ENCODE measurements at places on chromosomes 2 and 18.

- no peak for DNase-seq
These were observed 45.3 kb upstream of the TANC1 start for GRCh38 chr2:158923180-158923594.

DNA sequence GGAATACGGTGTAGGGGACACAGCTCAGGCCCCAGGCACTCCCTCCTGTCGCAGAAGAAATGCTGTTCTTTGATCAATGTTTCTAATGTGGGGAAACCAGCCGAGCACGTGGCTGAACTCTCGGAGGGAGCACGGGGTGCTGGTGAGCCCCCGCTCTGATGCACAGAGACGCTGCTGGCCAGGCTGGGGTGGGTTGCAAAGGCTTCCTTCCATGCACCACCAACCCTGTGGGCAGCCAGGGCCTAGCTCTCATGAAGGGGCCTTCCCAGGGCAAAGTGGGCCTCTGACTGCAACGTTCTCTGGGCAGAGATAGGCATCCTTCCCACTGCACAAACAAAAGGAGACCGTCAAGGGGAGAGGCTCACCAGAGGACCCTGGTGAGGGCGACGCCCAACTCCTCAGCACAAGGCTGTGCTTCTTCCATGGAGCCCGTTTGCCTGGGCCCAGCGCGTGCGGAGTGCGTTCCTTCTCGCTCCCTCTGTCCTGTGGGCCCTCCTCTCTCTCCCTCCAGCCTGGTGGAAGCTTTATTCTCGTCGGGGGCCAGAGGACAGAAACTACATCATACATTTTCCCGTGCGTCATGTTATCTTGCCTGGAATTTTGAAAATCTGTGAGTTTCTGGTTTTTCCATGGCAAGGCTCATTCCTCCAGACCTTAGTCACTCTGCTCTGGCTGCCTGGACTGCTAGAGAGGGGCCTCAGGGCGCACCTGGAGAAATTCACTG lies 61.1 kb upstream of the SP3 start:
- no peak for DNase-seq

- DNase-seq: no peak
These were observed 280.6 kb downstream of the NCKAP5 start for GRCh38 chr2:133287709-133288108.

- no peak for DNase-seq
These were observed 356.9 kb downstream of the TNS1 start for GRCh38 chr2:217645896-217646295.

GRCh38 chr2:72623481-72623880 lies 202.4 kb downstream of the EXOC6B start:
- no peak for DNase-seq

DNA sequence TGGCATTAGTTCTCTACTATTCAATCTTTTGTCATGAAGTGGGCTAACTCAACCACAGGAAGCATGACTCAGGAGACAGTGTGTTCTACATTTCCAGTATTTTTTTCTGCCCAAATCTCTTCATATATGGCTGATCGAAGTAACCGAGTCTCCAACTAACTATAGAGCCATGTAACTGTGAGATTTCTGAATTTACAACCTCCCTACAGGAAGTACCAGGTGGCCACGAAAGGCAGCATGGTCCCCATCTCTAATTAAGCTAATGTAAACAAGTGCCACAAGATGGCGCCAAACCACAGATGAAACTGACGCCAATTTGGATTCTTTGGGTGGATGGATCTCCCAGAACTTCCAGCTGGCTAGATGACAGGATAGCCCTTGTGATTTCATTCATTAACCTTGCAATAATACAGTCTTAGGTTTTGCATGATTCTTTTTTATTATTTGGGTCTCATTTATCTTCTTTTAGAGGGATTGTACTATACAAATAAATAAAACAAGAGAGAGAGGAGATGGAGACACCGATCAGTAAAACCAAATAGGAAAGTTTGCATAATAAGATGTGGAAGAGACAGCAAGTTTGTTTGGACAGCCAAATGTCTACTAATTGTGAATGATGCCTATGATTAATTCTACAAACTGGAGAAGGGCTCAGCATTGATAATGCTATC lies 18.3 kb upstream of the ARHGAP15 start:
- peak; percentile 23 for DNase-seq

DNA sequence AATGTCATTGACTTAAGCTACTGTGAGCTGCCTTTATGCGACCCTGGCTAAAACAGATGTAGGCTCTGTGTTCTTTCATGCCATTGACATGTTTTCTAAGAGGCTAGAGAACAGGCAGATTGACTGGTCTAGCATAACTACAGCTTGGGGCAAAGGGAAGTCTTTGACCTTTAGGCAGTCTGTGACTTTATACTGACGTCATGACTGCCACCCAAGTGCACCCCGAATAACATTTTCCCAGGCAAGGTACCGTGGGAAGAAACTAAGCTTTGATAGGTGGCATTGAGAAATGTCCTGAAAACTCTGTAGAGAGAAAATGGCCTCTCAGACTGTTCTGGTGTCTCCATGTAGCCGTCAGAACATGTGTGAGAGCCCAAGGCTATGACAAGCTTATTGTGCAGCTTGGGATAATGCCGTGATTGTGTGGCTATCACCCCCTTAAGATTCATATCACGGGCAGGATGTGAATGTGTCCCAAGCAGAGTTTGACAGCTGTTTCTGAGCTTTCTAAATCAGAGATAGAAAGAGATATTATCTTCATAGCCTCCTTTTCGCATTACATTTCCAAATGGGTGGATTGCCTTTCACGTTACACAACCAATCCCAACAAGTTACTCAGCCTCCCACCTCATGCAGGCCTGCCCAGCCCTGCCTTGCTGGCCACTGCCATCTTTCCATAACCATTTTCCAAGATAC lies 672.2 kb upstream of the ACVR2A start:
- no peak for DNase-seq

DNA sequence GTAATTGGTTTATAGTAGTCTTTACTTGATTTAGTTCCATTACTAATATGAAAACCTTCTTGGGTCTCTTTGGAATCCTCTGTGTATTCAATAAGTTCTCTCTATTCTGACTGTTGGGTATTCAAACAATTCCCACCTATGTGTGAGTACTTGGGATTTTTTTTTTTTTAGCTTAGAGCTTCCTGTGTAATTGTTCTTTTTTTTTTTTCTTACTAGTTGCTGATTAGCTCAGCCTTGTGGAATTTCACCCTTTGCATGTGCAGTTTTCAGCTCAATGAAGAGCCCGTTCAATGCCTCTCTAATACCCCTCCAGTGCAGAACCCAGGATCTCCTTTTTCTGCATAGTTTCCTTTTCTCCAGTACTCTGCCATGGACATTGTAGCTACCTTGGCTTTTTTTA lies 339.1 kb upstream of the GALNT5 start:
- DNase-seq: no peak

DNA sequence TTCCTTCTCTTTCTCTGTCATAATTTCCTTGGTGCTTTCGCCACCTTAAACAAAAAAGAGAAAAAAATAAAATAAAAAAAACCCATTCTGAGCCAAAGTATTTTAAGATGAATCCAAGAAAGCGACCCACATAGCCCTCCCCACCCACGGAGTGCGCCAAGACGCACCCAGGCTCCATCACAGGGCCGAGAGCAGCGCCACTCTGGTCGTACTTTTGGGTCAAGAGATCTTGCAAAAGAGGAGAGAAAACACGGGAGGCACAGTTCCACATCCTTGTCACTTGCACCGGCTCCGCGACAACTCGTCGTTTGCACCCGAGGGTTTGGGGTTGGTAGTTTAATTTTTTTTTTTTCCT lies 1.8 kb upstream of the SP9 start:
- DNase-seq: no peak

GRCh38 chr2:222000326-222000725 lies 298.5 kb downstream of the PAX3 start:
- DNase-seq: no peak

Measured in activated T-helper 1 cell treated with Interleukin-2 at 50 U/mL for 16 hours (primary cell).